Activated CD8-positive, alpha-beta memory T cell treated with anti-CD3 and anti-CD28 coated beads for 4 hours (primary cell): ENCODE measurements at places on chromosomes 6 and 20.

- DNase-seq: no peak
These were observed 259.9 kb downstream of the PRKN start for GRCh38 chr6:162467679-162468078.

DNA sequence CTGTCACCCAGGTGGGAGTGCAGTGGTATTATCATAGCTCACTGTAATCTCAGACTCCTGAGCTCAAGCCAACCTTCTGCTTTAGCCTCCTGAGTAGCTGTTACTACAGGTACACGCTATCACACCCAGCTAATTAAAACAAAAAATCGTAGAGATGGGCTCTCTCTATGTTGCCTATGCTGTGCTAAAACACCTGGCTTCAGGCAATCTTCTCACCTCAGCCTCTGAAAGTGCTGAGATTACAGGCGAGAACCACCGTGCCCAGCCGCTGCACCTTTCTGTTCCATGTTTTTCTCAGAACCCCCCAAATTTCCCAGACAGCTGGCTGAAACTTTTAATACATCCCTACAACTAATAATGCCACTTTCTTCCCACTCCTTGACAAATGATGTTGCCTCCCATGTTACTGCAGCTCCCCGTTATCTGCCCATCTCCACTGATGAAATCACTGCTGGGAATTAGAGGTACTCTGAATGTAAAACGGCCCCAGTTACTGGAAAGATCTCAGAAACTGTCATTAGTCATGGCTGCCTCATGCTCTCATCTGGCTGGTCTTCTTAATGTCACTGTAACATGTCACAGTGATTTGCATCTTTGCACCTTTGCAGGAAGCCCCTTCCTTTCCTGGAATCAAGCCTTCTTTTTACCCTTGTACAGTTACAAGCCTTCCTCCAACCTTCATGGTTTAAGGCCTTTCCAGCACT, 697.5 kb downstream of the PRKN start:
- DNase-seq: no peak

GRCh38 chr6:132604635-132605152, 15.2 kb upstream of the TAAR5 start:
- DNase-seq: no peak

- DNase-seq: no peak
These were observed 203.4 kb upstream of the STXBP5 start for GRCh38 chr6:147000545-147001488.

DNA sequence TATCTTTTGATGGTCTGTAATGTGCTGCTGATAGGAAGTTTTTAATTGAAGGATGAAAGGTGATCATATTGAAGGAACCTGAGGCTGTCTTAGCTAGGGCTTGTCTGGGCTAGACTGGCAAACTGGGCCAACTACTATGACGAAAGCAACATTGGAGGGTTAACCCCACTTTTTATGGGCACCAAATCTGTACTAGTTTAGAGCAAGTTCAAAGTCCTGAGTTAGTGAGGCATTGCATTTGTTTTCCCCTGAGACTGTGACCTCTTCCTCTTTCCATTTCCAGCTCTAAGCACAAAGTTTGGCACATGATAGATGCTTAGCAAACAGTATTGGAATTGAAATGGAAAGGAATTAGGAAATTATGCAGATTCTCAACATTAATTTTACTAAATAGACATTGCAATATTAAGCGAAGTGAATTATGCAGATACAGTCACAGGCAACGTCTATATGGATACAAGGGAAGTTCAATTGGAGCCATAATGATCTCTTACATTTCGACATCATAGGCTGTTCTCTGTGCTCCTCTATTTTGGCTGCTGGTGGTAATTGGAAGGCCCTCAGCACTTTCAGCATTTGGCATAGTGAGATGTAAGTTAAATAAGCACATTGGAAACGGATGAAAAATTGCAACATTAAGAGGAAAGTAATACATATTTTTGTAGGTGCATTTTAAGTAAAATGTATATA, 22.2 kb downstream of the CEP57L1 start:
- no peak for DNase-seq

DNA sequence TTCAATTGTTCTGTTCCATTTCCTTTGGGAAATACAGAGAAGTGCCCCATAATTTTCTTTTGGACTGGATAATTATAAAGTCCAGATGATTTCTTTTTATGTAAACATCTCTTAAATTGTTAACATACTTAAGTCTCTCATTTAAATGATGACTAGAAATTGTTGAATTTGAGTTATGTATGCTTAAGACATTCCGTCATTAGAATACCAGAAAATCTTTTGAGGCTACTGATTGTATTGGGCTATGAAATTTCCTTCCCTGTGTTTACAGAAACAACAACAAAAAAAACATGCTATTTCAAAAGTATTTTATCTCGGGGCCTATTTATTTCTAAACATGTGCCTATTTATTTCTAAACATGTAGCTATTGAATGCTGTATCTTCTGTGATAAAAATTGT, 125.4 kb downstream of the SH3BGRL2 start:
- DNase-seq: no peak

DNA sequence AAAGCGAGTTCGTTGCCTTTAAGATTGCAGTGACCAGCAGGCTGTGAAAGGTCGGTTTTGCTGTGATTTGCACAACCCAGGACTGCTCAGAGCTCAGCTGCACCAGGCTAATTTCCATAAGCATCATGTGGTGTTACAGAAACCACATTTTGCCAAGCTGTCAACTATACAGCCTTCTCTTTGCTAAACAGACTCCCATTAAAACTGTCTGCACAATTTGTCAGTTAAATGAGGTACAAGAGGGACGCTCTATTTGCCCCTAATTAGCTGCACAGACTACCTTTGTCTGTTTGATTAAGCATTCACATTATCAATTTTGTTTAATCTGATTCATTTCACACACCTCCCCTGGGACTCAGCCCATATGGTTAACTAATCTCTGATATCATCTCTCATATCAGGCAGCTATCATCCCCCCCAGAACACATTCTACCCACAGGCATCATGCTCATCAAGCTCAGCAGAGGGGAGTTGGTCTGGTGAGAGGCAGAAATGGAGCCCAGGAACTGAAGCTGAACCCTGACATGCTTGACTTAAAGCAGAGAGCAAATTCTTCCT, 62.1 kb downstream of the OLIG3 start:
- DNase-seq: no peak

DNA sequence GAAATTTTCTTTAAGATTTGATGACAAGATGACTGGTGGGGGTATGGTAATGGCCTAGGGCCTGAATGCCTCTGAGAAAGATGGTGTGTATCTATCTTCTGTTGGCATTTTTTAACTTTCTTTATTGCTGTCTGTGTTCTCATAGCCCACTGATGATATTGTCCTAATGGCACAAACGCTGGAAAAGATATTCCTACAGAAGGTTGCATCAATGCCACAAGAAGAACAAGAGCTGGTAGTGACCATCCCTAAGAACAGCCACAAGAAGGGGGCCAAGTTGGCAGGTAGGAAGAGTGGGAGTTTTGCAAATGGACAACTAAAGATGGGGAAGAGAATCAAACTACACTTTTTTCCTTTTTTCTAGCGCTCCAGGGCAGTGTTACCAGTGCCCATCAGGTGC, 7.5 kb downstream of the BRD2 start:
- DNase-seq: no peak

GRCh38 chr6:147283460-147283859, 79.2 kb downstream of the STXBP5 start:
- no peak for DNase-seq

- DNase-seq: no peak
These were observed 1.3 kb upstream of the NDUFAF4 start for GRCh38 chr6:96899019-96899418.

DNA sequence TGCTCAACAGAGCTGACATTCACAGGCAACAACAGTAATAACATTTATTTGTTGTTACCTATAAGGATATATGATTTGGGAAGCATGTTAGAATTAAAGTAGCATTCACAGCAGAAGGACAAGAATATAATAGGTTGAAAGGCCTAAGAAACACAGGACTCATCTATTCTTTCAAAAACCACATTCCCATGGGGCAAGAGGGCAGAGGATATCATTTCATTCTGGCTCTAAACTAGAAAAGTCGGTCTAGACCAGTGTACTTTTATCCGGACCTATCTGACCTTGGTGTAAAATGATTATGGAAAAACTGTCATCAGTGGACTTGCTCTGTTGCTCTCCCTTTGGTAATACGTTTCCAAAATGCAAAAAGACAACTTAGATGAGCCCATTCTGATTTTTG, 914.7 kb upstream of the CITED2 start:
- DNase-seq: no peak

DNA sequence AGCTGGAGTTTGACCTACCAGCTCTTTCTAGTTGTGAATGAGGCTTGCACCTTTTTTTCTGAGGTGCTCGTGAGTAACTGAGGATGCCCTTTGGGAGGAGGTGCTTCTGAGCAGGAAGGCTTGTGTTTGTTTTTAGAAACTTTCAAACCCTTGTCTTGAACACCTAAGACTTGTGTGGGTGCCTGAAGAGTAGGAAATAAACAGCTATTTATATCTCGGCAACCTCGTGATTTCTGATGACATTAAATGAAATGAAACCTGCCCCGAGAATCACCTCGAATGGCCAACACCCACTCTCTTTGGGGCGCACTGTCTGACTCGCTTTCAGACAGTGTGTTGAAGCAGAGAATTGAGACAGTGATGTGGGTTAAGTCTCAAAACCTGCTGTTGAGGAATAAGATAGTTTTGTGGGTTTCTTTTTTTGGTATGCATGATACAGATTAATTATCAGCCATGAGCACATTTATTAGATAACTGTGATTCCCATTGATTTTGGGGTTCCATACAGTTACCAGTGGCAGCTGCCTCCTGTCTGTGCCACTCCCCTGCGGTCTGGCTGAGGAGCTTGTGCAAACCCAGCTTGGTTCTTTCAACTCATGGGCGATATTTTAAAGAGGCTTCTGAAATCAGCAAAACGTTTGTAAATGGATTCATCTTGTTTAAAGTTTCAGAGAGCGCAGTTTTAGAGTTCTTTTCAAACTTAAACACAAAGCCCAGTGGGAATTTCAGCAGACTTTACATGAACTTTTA, 8.4 kb downstream of the IRF4 start:
- no peak for DNase-seq

- DNase-seq: no peak
These were observed 1.6 kb upstream of the DDAH2 start for GRCh38 chr6:31730631-31731086.

- DNase-seq: no peak
These were observed 409.1 kb upstream of the AGPAT4 start for GRCh38 chr6:161682982-161683381.
